Effector memory CD8-positive, alpha-beta T cell (primary cell): ENCODE measurements at places on chromosomes 11 and 22.
A peak's percentile ranks its signal among the peaks of the same experiment; 100 is the strongest.

- no peaks in the 10 kb centered on the region for H3K36me3 ChIP-seq
- no peak for DNase-seq
- H3K4me1 ChIP-seq, result no peaks in the 10 kb centered on the region
- H3K4me3 ChIP-seq, result no peak overlapping the region
Observed at GRCh38 chr11:92822410-92822809, 147.0 kb upstream of the MTNR1B start.

GRCh38 chr11:113574586-113574985 is 99.4 kb upstream of the DRD2 start:
- H3K4me1 ChIP-seq, result peaks cover 5% of the 10 kb centered on the region
- no peak for DNase-seq
- H3K27me3 ChIP-seq, result peaks cover 33% of the 10 kb centered on the region

GRCh38 chr11:123137431-123138224 is 57.4 kb downstream of the CLMP start:
- H3K27me3 ChIP-seq, result peaks cover 5% of the 10 kb centered on the region
- no peak overlapping the region for H3K4me3 ChIP-seq
- DNase-seq, result no peak
- H3K4me1 ChIP-seq, result no peaks in the 10 kb centered on the region
- H3K27ac ChIP-seq, result no peak overlapping the region
- no peaks in the 10 kb centered on the region for H3K36me3 ChIP-seq

GRCh38 chr11:35815556-35816315 is 128.1 kb upstream of the LDLRAD3 start:
- H3K36me3 ChIP-seq, result no peaks in the 10 kb centered on the region
- H3K27ac ChIP-seq, result no peak overlapping the region
- no peaks in the 10 kb centered on the region for H3K4me1 ChIP-seq
- no peak for DNase-seq
- H3K4me3 ChIP-seq, result no peak overlapping the region
- no peaks in the 10 kb centered on the region for H3K27me3 ChIP-seq

- H3K4me3 ChIP-seq, result peak overlapping the region; percentile 96
- H3K4me1 ChIP-seq, result peaks cover 73% of the 10 kb centered on the region
- peak overlapping the region; percentile 97 for H3K27ac ChIP-seq
- H3K27me3 ChIP-seq, result no peaks in the 10 kb centered on the region
- peaks cover 96% of the 10 kb centered on the region for H3K36me3 ChIP-seq
- no peak for DNase-seq
Observed at GRCh38 chr11:128512474-128512996, 74.8 kb downstream of the ETS1 start.

DNA sequence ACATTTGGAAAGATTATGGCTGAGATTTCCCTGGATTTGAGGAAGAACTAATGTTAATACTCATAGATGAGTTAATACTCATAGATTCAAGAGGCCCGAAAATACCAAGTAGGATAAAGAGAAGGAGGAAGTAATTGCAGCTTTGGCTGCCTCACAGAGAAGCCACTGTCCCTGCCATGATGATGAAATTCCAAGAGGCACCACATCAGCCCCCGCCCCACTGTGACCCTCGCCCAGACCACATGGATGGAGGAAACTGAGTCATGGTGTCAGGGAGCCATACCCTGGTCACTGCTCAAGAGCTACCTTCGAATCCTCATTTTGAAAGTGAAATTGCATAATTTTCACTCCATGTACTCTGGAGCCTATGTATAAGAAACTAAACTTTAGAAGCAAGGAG is 92.9 kb upstream of the SLC22A12 start:
- H3K36me3 ChIP-seq, result no peaks in the 10 kb centered on the region
- peaks cover 31% of the 10 kb centered on the region for H3K27me3 ChIP-seq
- H3K27ac ChIP-seq, result no peak overlapping the region
- no peak overlapping the region for H3K4me3 ChIP-seq
- H3K4me1 ChIP-seq, result peaks cover 1% of the 10 kb centered on the region
- no peak for DNase-seq

GRCh38 chr22:22854466-22854865 is 33.1 kb upstream of the IGLL5 start:
- H3K4me3 ChIP-seq, result no peak overlapping the region
- no peaks in the 10 kb centered on the region for H3K27me3 ChIP-seq
- peaks cover 21% of the 10 kb centered on the region for H3K4me1 ChIP-seq

GRCh38 chr11:130874955-130875531 is 41.2 kb downstream of the SNX19 start:
- no peak overlapping the region for H3K27ac ChIP-seq
- H3K27me3 ChIP-seq, result no peaks in the 10 kb centered on the region
- DNase-seq, result no peak
- H3K36me3 ChIP-seq, result peaks cover 43% of the 10 kb centered on the region

DNA sequence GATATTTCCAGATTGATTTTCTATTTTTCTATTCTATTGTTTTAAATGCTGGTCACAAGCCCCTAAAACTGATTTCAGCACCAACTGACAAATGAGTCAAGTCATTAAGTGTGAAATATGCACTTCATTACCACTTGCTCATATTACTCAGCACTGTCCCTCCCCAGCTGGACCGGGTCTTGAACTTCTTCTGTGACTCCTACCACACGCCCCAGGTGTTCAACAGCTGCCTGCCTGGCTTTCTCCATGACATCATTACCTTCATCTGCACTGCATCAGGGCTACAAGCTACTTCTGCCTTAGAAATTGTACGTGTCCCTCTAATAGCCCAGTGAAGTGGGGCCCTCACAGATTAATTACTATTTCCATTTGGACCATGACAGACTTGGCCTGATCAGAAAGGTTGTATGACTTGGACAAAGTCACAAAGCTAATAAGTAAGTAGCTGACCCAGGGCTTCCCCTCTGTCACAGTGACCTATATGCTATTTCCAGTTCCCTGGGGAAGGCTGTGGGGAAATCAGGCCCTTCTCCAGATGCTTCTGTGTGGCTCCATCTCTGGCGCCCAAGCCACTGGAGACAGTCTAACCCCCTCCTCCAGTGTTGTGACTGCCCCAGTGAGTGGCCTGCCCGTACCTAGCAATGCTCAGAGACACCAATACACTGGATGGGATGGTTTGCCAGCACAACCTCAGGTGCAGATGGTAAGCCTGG is 18.1 kb downstream of the TBC1D10A start:
- no peaks in the 10 kb centered on the region for H3K27me3 ChIP-seq
- DNase-seq, result no peak
- H3K36me3 ChIP-seq, result peaks cover 9% of the 10 kb centered on the region
- H3K4me1 ChIP-seq, result peaks cover 92% of the 10 kb centered on the region
- peak overlapping the region; percentile 81 for H3K4me3 ChIP-seq

- H3K4me3 ChIP-seq, result no peak overlapping the region
- no peak for DNase-seq
- no peak overlapping the region for H3K27ac ChIP-seq
- H3K4me1 ChIP-seq, result peaks cover 6% of the 10 kb centered on the region
- no peaks in the 10 kb centered on the region for H3K36me3 ChIP-seq
Observed at GRCh38 chr22:40567106-40567505, 69.4 kb downstream of the MRTFA start.

- peaks cover 61% of the 10 kb centered on the region for H3K36me3 ChIP-seq
- H3K4me1 ChIP-seq, result peaks cover 36% of the 10 kb centered on the region
- H3K27me3 ChIP-seq, result no peaks in the 10 kb centered on the region
- no peak overlapping the region for H3K27ac ChIP-seq
Observed at GRCh38 chr11:65718964-65719492, 1.6 kb downstream of the RNASEH2C start.

- H3K36me3 ChIP-seq, result peaks cover 8% of the 10 kb centered on the region
- H3K27ac ChIP-seq, result peak overlapping the region; percentile 92
- H3K4me1 ChIP-seq, result peaks cover 44% of the 10 kb centered on the region
- DNase-seq, result peak; percentile 37
- no peaks in the 10 kb centered on the region for H3K27me3 ChIP-seq
Observed at GRCh38 chr11:128342511-128343134, 244.7 kb downstream of the ETS1 start.

DNA sequence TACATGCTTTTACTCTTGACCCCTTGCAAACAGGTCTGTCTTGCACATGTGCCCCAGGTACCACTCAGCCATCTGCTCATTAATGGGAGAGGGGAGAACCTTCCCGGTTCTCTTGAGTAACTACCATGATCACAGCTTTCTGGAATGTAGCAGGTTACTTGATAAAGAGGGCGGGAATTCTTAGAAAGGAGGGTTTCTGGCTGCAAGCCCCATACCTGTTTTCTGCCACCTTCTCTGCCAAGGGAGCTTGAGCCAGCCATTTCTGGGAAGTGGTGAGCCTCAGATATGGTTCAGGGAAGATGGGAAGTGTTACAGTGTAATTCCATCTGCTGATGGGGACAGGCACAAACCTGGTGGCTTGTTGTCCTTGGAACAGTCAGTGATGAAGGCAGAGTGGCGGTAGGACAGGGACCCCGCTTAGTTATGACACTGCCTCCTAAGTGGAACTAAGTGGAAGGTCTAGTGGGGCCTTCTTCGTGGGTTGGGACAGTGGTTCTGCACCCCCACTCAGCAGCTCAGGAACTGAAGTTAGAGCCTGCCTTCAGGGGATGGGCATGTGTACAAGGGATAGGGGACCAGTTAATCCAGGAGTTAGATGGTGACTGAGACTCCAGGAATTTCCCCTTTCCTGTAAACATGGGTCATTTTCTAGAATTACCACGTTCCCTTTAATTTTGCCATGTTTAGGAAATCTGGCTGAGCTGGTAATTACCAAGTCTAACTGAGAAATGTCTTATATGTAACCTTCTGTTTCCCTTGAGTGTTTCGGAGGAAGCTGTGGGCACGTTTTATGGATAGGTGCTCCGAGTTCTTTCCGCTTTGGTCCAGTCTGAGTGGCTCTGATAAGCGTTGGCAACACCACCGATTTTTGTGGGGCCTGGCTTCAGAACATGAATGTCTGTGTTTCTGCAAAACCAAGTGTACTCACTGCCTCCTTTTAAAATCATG is 35.3 kb downstream of the BCR start:
- H3K4me1 ChIP-seq, result peaks cover 80% of the 10 kb centered on the region
- H3K4me3 ChIP-seq, result peak overlapping the region; percentile 74
- H3K36me3 ChIP-seq, result peaks cover 24% of the 10 kb centered on the region
- peak overlapping the region; percentile 71 for H3K27ac ChIP-seq
- no peaks in the 10 kb centered on the region for H3K27me3 ChIP-seq
- no peak for DNase-seq

DNA sequence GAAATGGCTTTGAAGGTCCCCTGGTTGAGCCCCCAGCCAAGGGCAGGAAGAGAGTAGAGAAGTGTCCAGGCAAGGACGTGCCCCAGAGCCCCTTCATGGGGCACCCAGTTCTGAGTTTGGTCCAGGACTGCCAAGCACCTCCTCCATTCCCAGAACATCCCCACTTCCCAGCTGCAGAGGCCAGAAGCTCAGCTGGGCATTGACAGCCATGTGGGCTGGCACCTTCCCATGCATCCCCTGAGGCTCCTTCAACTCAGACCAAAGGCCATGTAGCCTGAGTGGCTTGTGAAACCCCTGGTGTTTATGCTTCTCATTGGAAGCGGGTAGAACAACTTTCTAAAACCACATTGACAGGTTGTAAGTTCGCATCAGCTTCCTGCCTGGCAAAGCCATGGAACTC is 789.6 kb downstream of the TBC1D22A start:
- no peaks in the 10 kb centered on the region for H3K36me3 ChIP-seq
- peaks cover 26% of the 10 kb centered on the region for H3K27me3 ChIP-seq
- DNase-seq, result no peak
- no peak overlapping the region for H3K4me3 ChIP-seq

DNA sequence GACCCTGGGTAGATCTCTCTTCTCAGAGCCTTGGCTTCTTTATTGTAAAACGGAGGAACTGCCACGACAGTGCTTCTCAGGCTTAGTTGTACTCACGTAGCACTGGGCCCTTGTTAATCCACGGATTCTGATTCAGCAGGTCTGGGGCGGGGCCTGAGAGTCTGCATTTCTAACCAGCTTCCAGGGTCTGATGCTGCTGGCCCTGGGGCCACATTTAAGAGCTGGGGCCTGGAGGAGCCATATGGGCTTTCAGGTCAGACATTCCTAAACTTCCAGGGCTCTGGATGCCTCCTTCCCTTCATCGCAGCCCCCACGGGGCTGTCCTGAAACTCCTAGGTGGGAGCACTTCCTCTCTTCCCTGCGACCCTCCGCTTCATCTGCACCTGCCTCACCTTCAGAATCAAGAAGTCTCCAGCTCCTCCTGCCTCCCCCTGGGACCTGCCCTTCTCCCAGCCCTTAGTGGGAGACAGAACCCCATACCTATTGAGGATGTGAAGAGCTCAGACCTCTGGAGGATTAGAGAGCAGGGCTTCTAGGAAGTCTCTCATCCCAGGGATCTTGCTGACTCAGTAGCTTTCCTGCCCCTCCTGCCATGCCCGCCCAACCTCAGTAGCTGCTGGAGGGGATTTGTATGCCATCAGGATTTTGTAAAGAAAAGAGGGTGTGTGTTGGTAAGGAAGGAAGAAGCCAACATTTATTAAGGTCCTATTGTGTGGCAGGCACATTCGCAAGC is 92.5 kb downstream of the LRRC32 start:
- peaks cover 2% of the 10 kb centered on the region for H3K4me1 ChIP-seq
- peaks cover 3% of the 10 kb centered on the region for H3K36me3 ChIP-seq
- H3K27ac ChIP-seq, result no peak overlapping the region
- H3K27me3 ChIP-seq, result peaks cover 15% of the 10 kb centered on the region
- no peak for DNase-seq

- H3K36me3 ChIP-seq, result no peaks in the 10 kb centered on the region
- H3K27ac ChIP-seq, result no peak overlapping the region
- peaks cover 98% of the 10 kb centered on the region for H3K27me3 ChIP-seq
- H3K4me3 ChIP-seq, result no peak overlapping the region
Observed at GRCh38 chr11:46912526-46913150, 5.7 kb downstream of the LRP4 start.

DNA sequence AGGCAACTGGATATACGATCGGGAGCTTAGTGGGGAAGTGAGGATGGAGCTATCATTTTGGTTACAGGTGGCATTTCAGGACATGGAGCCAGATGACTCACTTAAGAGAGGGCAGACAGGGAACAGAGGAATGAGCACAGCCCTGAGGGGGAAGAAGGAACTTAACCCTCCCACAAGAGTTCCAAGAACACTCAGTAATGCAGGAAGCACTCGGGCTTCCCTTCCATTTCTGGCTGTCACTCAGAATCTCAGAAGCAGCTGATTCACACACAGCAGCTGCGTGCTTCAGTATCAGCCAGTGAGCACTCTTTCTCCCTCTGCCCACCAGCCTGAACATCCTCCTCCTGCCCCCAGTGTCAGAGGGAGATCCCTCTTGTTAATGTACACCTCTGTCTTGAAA is 34.8 kb downstream of the EFCAB6 start:
- no peaks in the 10 kb centered on the region for H3K4me1 ChIP-seq
- H3K27me3 ChIP-seq, result no peaks in the 10 kb centered on the region
- peaks cover 4% of the 10 kb centered on the region for H3K36me3 ChIP-seq
- H3K4me3 ChIP-seq, result no peak overlapping the region
- H3K27ac ChIP-seq, result no peak overlapping the region
- DNase-seq, result no peak

DNA sequence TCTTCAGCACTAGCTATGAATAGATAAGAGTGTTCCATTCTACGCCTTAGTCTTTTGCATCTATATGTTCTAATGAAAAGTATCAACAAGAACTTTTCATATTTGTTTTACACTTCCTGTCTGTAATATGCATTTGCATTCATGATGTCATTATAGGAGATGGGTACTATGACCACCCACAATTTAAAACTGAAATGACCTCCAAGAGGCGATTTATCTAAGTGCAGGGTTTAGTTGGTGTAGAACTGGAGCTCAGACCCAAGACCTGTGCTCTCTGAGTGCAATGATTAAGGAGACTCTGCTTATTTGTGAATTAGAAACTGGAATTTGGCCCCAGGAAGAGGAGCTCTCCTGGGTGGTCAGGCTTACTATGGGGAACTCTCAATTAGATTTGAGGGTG is 289.1 kb downstream of the ETS1 start:
- peak overlapping the region; percentile 94 for H3K27ac ChIP-seq
- no peak for DNase-seq
- peak overlapping the region; percentile 56 for H3K4me3 ChIP-seq
